Bone marrow (tissue), 2 donors: ENCODE measurements at places on chromosomes 11 and 22.

DNA sequence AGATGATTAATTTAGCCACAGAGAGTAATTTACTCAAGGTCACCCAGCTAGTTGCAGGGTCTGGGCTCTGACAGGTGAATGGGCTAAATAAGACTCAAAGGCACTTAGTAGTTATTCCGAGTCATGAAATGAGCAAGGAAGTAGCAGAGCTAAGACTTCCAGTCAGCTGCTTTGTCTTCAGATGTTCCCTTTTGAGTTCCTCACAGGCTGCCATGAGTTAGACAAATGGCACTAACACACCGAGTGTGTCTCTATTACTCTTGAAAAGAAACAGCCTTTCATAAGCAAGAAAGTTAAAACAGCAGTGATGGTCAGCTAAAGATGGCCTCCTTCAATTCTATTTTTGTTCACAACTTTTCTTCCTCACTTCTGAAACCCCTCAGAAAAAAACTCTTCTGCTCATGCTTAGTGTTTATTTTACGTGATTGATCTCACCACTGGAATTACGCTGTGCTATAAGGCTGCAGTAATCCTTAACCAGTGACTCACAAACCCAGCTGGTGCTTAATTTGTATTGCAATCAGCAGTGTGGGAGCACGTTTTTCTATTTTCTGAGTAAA is 389.1 kb downstream of the AASDHPPT start:
- DNase-seq: no peak

- DNase-seq: no peak
These were observed 6.4 kb downstream of the MMP12 start for GRCh38 chr11:102868339-102868738.

GRCh38 chr22:19530751-19531150 is 6.5 kb upstream of the CLDN5 start:
- DNase-seq: no peak

- DNase-seq: peak; percentile 13
These were observed 31.8 kb downstream of the EIF3M start for GRCh38 chr11:32615422-32615821.

DNA sequence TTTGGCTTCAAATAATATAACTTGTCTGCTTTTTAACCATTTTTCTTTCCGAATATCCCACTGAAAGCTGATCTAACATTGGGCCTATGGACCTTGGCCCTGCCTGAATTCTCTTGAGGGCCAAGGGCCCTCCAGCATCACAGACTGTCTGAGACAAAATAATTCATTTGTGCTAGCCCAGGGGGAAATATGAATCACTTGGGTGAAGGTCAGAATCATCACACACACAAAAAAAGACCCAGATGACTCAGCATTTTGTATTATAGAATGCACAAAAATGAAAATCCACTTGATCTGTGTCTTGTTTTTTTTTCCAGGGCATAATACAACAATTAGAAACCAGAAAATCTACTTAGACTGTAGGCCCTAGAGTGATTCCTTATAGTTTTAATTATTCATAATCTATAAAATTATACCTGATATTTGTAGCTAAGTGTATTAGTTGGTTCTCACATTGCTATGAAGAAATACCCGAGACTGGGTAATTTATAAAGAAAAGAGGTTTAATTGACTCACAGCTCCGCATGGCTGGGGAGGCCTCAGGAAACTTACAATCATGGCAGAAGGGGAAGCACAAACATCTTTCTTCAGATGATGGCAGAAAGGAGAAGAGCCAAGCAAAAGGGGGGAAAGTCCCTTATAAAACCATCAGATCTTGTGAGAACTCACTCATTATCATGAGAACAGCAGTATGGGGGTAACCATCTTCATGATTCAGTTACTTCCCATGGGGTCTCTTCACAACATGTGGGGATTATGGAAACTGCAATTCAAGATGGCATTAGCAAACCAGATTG is 15.6 kb upstream of the RDX start:
- peak; percentile 43 for DNase-seq

GRCh38 chr11:131228378-131228777 is 142.0 kb upstream of the NTM start:
- no peak for DNase-seq

GRCh38 chr11:61684870-61685616 is 4.9 kb downstream of the DAGLA start:
- DNase-seq: no peak

- DNase-seq: no peak
These were observed 7.0 kb upstream of the CABP2 start for GRCh38 chr11:67530282-67530592.

- DNase-seq: no peak
These were observed 5.7 kb downstream of the SLC16A8 start for GRCh38 chr22:38078046-38078840.

GRCh38 chr11:71499125-71499524 is 27.9 kb upstream of the KRTAP5-7 start:
- peak; percentile 72 for DNase-seq

- no peak for DNase-seq
These were observed 30.4 kb downstream of the DSCAML1 start for GRCh38 chr11:117766576-117766975.

- no peak for DNase-seq
These were observed 60.6 kb upstream of the RASD2 start for GRCh38 chr22:35479985-35480550.

- DNase-seq: peak; percentile 12
These were observed 5.4 kb upstream of the SORL1 start for GRCh38 chr11:121446752-121447156.

GRCh38 chr11:65021003-65021402 is 6.2 kb upstream of the SNX15 start:
- DNase-seq: no peak

DNA sequence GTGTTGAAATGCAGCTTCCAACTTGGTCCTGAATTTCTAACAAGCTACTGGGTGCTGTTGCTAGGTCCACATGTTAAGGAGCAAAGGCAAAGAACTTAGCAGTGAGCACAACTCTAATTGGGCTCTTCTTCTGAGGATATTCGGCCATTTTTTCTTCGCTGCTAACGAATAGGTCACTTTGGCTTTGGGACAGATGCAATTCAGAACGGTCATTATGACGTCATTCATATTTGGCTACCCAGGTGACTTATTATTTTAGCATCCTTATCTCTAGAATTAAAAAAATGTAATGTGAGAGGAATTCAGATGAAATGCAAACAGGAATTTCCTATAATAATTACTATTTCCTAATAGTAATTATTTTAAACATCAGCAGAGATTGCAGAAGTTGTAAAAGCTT is 13.9 kb downstream of the TMA7B start:
- DNase-seq: no peak

DNA sequence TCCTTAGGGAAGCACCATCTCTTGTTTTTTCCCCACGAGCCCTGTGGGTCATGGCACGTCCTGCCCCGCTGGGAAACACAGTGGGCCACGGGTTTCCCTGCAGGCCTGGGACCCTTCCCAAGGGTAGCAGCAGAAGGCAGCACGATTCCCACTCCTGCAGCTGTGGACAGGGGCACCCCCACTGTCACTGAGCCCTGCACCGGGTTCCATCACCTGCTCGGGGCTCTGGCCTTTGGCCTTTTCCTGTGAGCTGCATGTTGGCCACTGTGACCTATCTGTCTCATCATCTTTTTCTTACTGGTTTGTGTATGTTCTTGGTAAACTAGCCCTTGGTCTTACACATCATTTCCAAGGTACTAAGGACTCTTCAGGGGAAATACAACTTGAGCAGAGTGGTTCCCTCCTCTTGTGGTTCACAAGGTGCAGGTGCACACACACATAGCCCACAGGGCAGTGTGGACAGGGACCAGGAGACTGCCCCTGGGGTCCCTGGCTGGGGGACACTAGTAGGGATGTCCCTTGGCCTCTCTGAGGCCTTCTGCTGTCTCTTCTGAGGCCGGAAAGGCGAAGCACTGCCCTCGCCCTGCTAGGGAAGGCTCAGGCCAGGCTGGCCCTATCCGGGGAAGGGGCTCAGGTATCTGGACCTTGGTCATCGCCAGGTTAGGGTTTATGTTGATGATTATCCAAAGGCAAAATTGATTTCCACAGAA is 19.0 kb upstream of the TXNRD2 start:
- DNase-seq: no peak
